ENCODE measurements at places on chromosomes 7 and 10.

DNA sequence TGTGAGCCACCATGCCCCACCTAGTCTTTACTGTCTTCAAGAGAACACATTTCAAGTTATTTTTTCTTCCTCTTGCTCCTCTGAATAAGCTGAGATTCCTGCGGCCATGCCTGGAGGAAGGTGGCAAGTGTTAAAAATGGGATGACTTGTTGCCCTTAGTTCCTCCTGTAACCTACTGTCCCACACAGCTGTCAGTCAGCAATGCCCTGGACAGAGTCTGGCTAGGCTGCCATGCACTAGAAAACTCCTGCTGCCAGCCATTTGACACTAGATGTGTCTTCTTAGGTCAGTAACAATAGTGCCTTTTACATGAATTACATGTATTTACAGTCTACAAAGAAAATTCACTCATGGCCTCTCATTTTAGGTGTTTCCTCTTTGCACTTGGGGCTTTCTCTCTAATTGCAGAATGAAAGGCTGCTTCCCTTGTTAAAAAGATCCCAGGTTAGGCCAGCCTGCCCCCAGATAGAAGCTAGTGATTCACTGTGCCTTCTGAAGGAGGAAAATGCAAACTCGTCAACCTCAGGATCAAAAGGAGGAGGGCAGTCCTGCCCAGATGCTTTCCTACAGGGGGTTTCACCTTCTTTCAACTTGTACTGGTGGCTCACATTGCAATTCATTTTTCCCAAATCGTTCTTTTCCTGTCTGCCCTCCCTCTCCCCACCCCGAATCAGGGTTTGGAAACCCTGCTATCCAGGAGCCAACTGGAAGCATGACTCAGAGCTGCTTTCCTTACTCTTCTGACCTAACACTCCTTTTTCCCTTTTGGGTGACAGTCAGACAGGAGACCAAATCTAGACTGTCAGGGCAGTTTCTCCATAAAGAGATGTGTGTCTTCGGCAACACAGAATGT, 136.6 kb downstream of the SPAG6 start:
- DNase-seq: no peak

- no peak for DNase-seq
Measured at GRCh38 chr7:75537731-75538130, 45.6 kb downstream of the SPDYE5 start.

DNA sequence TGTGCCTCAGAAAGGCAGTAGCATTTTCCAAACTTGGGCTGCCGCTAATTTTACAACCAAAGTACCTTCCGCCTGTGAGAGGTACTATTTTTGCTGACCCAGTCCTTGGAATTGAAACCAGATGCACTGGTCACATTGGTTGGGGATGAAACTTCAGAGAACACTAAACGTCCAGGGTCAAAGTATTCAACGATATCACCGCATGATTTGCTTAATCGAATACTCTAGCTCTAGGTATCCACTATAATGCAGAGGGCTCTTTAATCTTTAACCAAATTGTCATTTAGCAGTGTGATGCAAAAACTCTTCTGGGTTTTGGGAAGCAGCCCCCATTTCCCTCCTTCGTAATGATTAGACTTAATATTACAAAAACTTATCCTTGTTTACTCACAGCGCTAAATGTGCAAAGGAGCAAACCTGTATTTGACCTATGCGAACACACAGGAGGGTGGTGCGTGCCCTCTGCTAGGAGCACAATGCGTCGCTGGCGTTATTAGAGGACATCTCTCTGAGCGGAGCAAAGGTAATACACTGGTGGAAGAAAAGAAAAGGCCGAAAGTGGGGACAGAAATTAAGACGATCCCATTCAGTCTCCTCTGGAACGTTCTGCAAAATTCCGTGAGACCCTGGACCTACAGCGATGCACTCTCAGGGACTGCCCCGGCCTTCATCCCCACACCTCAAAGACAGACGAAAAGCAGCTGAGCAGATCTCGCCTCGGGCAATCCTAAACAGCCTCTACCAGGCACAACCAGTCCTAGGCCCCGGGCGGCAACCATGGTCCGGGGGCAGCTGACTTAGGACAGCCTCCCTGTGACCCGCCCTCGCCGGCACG, 916 bp upstream of the EEPD1 start:
- DNase-seq: no peak

DNA sequence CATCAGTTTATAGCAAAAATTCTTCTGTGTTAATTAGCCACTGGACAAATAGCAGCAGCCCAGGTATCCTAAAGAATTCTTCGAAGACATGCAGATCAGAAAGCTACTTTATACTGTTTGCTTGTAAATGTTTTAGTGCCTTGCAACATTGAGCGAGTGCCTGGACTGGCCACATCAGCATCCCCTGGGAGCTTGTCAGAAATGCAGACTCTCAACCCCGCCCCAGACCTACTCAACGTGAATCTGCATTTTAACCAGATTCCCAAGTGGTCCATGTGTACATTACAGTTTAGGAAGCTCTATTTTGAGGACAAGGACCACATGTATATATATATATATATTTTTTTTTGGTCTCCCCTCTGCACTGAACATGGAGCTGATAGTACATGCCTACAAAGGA, 18.5 kb upstream of the PLEKHS1 start:
- DNase-seq: no peak

- DNase-seq: no peak
Measured at GRCh38 chr10:68330852-68331454, 911 bp upstream of the HNRNPH3 start.

- DNase-seq: no peak
Measured at GRCh38 chr10:79372871-79373270, 25.6 kb downstream of the PPIF start.

- DNase-seq: no peak
Measured at GRCh38 chr10:21637795-21638194, 103.8 kb downstream of the MLLT10 start.

DNA sequence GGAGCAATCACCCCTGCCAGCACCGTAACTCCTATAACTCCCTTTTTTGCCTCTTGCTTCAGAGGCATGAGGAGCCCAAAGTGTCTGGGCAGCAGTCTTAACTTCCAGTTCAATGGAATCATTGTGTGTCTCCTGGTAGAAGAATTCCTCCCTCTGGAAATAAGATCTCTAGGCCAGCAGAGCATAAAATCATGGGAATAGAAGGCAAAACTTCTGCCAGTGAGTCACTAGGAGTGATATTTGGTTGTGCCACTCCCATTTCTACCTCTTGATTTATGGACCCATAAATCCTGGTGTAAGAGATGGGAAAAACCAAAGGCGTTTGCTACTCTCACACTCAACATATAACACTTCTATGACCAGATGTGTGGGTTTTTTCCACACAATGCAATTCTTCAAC, 104.9 kb upstream of the FAM180A start:
- no peak for DNase-seq

GRCh38 chr10:93876381-93876780, 17.4 kb upstream of the SLC35G1 start:
- DNase-seq: no peak

- DNase-seq: no peak
Measured at GRCh38 chr7:129924602-129925001, 28.2 kb downstream of the UBE2H start.

DNA sequence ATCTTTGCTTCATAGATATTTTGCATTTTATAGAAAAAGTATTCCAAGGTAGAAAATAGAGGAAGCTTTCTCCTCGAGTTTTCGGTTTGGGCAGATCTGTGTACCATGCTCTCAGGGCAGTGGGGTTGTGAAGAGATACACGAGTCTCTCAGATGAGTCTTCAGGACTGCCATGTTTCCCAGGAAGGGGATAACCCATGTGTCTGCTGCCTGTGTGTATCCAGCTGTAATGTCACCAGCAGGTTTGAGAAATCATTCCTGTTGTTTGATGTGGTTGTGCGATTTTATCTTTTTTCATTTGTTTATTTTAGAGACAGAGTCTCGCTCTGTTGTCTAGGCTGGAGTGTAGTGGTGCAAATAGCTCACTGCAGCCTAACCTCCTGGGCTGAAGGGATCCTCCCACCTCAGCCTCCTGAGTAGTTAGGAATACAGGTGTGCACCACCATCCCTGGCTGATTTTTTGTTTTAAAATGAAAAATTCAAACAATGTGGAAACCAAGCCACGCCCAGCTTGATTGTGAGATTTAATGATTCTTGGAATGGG, 48.9 kb downstream of the SNX10 start:
- DNase-seq: no peak

DNA sequence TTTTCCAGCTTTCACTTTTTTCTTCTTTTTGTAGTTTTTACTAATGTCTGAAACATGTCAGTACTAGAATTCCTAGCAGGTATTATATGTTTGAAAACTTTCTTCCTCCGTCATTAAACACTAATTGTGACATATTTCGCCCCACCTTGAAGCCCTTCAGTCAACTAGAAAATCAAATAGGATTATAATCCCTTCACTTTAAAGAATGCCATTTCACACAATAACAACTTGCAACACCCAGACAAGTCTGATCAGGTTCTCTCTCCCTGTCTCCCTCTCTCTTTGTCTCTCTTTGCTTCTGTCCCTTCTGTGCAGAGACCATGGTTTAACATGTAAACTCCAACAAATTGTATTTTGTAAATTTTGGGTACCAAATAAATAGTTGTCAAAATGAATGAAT, 373.5 kb downstream of the SEMA3D start:
- no peak for DNase-seq

DNA sequence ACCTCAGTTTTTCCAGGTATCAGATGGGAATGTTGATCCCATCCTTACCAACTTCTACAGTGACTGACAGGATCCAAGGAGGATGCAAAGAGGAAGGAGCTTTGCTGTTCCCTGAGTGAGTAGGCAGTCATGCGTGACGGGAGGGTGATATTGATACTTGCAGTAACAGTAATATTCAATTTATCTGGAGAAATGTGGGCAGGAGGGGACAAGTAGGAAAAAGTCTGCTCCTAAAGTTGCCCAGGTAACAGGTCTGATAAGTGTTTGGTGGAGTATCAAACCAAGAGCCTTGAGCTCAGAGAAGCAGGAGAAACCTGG, 3.3 kb upstream of the ZCCHC24 start:
- DNase-seq: no peak

- DNase-seq: no peak
Measured at GRCh38 chr7:14590206-14590605, 312.3 kb downstream of the DGKB start.

DNA sequence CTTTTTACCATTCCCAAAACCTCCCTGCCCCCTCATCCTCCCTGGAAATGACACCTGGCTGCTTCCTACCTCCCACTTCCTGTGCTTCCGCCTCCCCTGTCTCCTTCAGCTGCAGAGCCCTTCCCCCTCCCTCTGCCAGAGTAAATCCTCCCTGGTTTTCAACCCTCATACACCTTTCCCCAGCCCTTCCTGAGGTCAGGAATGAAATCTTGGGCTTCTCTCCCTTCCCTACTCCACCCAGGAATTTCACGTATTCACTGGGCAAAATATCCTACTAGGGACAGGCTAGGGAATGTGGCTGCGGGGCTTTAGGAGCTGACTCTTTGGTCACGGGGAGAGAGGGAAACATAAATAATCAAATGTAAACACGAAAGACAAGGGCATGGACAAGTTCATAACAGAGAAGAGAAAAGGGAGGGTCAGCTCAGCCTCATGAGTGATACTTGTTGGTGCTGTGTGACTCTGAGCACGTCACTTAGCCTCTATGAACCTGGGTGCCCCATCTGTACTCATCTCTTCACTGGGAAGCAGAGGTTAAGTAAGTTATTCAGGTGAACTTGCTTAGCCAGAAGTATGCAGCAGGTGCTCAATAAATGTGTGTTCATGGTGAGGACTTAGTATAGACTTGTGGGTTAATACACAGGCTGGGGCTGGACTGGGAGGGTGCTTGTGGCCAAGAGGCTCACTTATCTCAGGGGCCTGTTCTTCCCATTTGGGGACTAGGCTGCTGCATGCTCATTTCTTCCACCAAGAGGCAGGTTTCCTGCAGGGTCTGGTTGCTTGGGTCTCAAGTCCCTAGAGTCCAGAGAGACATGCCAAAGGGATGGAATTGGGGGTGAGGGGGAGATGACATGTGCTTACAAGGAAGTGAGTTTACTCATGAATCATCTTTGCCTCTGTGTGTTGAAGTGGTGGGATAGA, 10.0 kb upstream of the DUSP5 start:
- DNase-seq: no peak

GRCh38 chr10:49760789-49761188, 1.3 kb downstream of the OGDHL start:
- no peak for DNase-seq

GRCh38 chr7:143256932-143257331, 6.3 kb upstream of the GSTK1 start:
- no peak for DNase-seq

DNA sequence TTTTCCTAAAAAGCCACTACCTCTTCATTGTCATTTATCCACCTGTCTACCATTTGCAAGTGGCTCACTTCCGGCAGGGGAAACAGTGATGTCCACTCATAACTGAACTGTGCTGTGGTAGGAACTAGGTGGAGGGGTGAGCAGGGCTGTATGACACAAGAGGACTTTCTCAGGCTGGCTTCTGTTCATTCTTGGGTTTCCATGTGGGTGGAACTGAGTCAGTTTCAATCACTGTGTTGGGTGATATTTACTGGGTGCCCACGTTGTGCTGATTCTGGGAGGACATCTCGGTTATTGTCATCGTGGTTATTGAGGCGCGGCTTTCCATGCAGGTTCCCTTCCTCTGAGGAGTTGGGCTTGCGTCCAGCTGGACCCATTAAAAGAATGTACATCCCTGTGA, 38.8 kb downstream of the RAMP3 start:
- DNase-seq: no peak

DNA sequence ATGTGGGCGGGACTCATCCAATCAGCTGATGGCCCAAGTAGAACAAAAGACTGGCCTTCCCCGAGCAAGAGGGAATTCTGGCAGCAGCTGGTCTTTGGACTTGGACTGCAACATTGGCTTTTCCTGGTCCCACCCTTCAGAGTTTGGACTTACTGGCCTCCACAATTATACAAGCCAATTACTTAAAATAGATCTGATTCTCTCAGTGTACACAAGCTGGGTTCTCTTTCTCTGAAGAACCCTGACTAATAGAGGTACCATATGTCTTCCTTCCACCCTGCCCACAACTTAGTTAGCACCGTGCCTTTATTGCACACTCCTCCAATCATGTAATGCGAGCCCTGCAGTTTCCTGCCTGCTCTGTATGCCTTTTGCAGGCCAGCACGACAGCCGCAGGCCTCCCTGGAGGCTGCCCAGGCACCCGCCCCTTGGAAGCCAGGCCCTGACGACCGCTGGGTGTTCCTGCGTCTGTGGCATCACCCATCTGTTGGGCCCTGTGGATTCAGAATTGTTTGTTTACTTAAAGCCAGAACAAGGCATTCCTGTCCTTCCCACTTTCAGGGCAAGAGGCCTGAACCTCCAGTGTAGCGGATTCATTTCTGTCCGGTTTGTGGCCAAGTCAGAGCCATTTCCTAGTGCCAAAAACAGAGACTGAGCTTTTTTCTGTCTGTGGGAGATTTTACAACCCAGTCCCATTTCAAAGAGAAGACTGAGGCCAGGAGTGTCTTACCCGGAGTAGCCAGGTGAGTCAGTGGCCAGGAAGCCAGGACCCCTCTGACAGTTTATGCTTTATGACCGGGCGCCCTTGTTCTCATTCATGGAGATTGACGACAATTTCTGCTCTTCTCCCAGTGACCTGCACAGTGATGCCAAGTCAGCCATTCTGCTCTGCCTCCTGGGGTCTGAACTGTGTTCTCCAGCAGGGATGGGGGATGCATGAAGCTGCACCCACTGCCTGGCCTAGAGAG, 968 bp upstream of the INMT start:
- no peak for DNase-seq

GRCh38 chr10:75508814-75509306, 77.4 kb downstream of the LRMDA start:
- no peak for DNase-seq

- DNase-seq: no peak
Measured at GRCh38 chr7:155355176-155355575, 57.5 kb downstream of the INSIG1 start.

Measured in D721Med (cell line).